ENCODE measurements at places on chromosomes 2 and 18.
A peak's percentile ranks its signal among the peaks of the same experiment; 100 is the strongest.

DNA sequence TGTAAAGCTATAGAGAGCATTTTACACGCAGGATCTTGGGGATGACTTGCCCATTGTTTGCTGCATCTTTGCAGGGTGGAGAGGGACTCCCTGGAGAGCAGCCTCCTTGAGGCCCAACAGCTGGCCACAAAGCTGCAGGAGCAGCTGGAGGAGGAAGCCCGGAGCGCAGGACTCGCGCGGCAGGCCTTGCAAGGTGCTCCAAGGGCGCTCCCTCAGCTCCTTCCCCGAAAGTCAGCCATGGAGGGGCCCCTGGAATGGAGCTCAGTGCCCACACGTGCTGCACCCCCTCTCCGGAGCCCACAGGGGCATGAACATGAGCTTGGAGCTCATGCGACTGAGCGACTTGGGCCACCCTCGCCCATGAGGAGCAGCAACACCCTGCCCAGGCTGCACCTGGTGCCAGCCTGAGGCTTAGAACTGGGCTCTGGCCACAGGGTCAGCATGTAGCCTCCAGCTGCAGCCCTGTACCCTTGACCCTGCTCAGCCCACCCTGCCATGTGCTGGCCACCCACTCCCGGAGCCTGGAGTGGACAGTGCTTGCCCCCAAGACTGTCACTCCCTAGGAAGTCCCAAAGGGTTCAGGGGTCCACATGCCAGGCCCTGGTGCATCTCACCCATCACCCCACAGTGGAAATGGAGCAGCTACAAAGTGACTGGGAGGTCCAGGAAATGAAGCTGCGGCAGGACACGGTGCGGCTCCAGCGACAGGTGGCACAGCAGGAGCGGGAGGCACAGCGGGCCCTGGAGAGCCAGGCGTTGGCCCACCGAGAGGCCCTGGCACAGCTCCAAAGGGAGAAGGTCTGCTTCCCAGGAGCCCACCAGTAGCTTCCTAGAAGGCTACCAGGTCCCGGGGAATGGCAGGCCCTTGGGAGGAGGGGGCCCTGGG, 43.0 kb downstream of the CROCC2 start:
- DNase-seq, result no peak

DNA sequence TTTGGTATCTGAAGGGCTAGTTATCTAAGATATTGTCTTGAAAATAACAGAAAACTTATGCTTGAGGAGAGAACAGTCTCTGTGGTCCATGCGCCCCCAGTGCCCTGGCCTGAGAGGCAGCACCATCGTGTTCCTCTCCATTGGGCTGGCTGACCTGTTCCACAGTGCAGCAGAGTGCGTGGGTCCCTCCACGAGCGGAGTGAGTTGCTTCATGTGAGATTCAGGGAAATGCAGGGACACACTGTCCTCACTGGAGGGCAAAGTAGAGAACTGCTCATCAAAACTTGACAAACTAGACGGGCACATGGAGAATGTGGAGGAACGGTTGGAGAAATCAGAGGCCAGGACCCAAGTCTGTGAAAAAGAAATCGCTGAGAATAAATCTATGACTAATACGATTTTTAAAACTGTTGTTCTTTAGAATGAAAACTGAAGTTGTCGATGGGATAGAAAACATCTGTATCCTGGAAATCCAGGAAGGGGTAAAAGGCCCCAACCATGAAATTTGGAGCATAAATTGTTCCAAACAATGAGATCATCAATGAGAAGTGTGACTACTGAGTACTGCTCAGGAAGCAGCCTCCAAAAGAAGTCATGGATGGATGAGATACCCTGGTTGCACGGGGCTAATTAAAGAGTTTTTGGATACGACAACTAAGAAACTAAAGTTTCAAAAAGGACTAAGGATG, 58.1 kb downstream of the REV1 start:
- no peak for DNase-seq

GRCh38 chr2:174597009-174597344, 627 bp downstream of the WIPF1 start:
- no peak for DNase-seq

GRCh38 chr2:45578056-45578843, 32.8 kb downstream of the SRBD1 start:
- DNase-seq, result no peak

DNA sequence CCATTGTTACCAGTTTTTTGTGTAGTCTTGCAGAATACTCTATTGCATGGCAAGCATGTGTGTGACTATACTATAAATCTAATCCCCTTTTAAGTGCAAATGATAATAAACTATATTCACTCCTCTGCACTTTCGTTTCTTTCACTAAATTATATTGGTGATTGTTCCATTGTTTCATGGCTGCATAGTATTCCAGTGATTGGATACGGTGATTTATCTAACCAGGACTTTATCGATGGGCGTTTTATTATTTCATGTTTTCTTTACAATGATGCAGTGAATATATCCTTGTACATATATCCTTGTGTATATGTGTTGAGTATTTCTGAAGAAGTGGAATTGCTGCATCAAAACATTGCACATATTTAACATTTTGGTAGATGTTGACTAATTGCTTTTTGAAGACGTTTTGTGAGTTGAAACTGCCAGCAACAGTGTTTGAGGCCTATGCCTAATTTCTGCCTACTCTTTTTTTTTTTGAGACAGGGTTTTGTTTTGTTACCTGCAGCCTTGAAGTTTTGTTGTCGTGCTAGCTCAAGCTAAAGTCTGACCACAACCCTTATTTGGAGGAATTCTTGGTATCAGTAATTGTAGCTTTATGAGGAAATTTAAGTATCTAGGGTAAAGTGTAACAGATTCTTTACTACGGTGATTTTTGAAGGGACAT, 2.7 kb downstream of the MIB1 start:
- no peak for DNase-seq

DNA sequence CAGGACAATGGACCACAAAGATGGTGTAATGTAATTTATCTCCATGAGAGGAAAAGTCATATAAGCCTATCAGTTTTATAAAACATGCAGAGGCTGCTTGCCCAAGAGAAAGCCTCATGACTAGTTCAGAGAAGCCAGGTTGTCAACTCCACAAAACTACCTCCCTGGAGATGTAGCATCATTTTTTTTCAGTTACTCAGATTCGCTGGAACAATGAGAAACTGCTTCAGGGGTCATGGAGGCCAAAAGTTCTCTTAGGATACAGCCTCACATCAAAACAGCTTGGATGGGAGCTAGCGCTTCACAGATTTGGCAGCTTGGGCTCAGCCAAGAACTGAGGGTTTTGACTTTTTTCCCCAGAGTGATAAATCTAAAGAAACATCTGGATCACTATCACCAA, 263.5 kb downstream of the INSIG2 start:
- no peak for DNase-seq

DNA sequence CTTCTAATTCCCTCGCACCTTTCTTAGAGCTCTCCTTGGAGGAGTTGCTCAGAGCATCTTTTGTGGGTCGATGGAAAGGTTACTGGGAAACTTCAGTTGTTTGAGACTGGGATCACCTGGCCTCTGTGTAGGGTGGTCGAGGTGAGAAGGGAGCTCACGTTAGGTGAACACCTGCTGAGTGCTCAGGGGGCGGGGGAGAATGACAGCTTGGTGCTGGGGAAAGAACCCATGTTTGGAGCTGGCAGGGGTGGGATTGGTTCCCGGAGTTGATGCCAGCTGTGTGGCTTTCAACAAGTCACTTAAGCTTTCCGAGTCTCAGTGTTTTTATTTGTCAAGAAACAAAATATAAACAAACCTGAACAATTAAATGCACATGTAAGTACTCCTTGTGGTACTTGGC, 122.3 kb downstream of the GLI2 start:
- DNase-seq, result no peak

DNA sequence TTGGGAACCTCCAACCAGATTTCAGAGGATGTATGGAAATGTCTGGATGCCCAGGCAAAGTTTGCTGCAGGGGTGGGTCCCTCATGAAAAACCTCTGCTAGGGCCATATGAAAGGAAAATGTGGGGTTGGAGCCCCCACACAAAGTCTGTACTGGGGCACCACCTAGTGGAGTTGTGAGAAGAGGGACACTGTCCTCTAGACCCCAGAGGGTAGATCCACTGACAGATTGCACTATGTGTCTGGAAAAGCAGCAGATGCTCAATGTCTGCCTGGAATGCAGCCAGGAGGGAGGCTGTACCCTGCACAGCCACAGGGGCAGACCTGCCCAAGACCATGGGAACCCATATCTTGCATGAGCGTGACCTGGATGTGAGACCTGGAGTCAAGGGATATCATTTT, 573.7 kb upstream of the NXPH2 start:
- no peak for DNase-seq

GRCh38 chr2:222130855-222131254, 167.9 kb downstream of the PAX3 start:
- DNase-seq, result no peak

- no peak for DNase-seq
These were observed 53.2 kb downstream of the NYAP2 start for GRCh38 chr2:225452677-225453076.

GRCh38 chr18:72995558-72995957, 127.8 kb upstream of the NETO1 start:
- DNase-seq, result no peak

GRCh38 chr2:232361646-232362045, 16.9 kb upstream of the ALPP start:
- no peak for DNase-seq

DNA sequence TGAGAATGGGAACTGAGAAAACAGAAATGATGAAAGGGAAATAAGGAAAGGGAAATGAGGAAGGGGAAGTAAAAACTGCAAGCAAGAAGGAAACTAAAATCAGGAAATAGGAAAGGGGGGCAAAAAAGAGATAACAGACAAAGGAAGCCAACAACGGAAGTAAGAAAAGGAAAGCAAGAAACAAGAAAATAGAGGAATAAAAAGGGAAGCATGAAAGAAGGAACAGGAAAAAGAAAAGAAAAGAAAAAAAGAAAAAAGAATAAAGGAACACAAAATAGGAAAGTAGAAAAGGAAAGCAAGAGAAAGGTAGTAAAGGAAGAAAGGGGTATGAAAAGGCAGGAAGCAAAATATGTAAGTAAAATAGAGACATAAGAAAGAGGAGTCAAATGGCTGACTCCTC, 241.2 kb upstream of the NCKAP5 start:
- no peak for DNase-seq

DNA sequence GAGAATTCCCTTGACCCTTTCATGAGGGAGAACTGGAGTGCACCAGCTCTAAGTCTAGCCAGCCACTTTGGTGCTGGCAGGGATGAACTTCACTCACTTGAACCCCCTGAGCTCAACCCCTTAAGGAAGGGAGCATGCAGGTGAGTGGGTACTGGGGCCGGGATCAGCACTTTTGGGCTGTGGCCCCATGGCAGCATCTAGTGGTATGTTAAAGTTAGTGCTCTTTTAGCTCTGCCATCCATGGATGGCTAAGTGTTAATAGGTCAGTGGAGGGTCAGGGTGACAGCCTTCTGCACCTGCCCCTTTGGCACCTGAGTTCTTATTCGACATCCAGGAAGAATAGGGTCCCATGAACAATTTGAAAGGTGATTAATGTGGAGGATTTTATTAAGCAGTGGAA, 689.0 kb upstream of the FSHR start:
- no peak for DNase-seq

GRCh38 chr2:8861797-8862196, 24.4 kb upstream of the KIDINS220 start:
- DNase-seq, result no peak

- peak; percentile 87 for DNase-seq
These were observed 455 bp upstream of the DLX1 start for GRCh38 chr2:172084645-172085459.

DNA sequence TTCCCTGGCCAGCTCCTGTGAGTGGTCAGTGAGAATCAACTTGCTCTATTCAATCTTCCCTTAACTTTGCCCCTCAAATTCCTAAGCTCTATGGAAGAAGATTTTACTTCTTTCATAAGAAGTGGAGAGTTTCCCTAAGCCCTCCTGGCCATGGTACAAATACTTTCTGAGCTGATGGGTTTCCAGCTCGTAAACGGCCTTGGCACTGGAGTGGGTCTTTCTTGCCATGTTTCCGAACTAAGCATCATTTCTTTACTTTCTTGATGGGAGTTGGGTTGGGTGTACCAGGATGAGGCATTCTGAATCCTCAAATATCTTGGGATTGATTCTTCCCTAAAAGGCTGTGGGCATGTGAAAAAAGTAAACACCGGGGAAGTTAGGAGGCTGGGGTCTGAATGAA, 72.5 kb downstream of the ACKR3 start:
- no peak for DNase-seq

- no peak for DNase-seq
These were observed 13.1 kb downstream of the NXPH2 start for GRCh38 chr2:138767101-138767500.
